Cardiac muscle cell (in vitro differentiated cells and primary cell): ENCODE measurements at places on chromosomes 2 and 18. TPM values are rescaled to one million over a fixed set of nuclear protein-coding genes. Genes with fewer than 3 reads are reported as not detected.

The MTX2 gene
- 107 and 124 TPM in 2 replicates for polyA plus RNA-seq

The MBOAT2 gene
- polyA plus RNA-seq: 58.3 and 92.5 TPM in 2 replicates

The GPN1 gene
- 51.6 and 52.5 TPM in 2 replicates for polyA plus RNA-seq

The APCDD1 gene
- 35.7 and 51.2 TPM in 2 replicates for polyA plus RNA-seq

DNA sequence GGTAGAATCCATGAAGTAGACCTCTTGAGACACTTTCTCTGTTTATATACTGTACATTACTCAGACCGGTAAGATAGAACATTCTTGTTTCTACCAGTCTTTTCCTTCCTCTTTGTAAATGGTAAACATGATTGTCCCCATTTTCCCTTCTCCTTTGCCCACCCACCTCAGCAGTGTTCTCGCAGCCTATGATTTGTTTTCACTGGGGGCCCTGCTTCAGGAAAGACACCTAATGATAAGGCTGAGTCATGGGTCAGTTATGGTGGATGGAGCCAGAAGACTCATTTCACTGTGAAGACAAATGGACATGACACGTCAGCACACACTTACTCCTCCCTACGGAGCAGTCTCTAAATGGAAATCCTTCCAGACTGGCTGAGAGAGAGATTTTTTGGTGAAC lies 23.7 kb downstream of the CENPO start:
- no peaks in the 10 kb centered on the region for H3K27me3 ChIP-seq
- no peak overlapping the region for H3K4me3 ChIP-seq
- H3K4me1 ChIP-seq: peaks cover 12% of the 10 kb centered on the region
- DNase-seq: peak; percentile 76

- no peak overlapping the region for H3K4me3 ChIP-seq
- H3K36me3 ChIP-seq: no peaks in the 10 kb centered on the region
- no peaks in the 10 kb centered on the region for H3K4me1 ChIP-seq
- no peak for DNase-seq
- H3K27ac ChIP-seq: no peak overlapping the region
These were observed 31.9 kb downstream of the ASB1 start for GRCh38 chr2:238458651-238459050.

GRCh38 chr18:48342125-48342524 lies 67.1 kb downstream of the ZBTB7C start:
- peaks cover 54% of the 10 kb centered on the region for H3K4me1 ChIP-seq
- no peaks in the 10 kb centered on the region for H3K27me3 ChIP-seq
- H3K27ac ChIP-seq: peak overlapping the region; percentile 62
- no peak for DNase-seq

- peaks cover 10% of the 10 kb centered on the region for H3K4me1 ChIP-seq
- no peak for DNase-seq
- H3K27me3 ChIP-seq: no peaks in the 10 kb centered on the region
- H3K27ac ChIP-seq: peak overlapping the region; percentile 1
These were observed 1074.9 kb downstream of the TDRD15 start for GRCh38 chr2:22198381-22199283.

DNA sequence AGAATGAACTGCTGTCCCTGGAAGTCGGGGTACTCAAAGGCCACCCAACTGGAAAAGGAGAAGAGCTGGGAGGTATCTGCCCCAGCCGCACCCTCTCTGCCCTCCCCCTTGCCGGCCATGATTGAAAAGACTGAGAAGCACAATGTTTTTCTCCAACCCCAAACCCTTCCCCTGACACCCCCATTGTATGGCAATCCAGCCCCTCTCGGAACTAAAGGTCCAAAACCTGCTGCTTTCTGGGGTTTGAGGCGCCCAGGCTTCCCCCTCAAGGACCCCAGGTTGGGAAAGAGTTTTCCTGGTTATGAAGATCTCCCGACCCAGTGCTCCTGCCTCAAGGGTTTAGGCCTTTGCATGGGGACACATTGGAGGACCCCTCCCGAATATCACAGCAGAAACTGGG lies 1.0 kb downstream of the CRYBA2 start:
- peaks cover 96% of the 10 kb centered on the region for H3K27me3 ChIP-seq
- no peak overlapping the region for H3K4me3 ChIP-seq
- peaks cover 4% of the 10 kb centered on the region for H3K4me1 ChIP-seq
- H3K27ac ChIP-seq: no peak overlapping the region
- H3K36me3 ChIP-seq: no peaks in the 10 kb centered on the region

GRCh38 chr2:55112229-55113031 lies 62.2 kb upstream of the RTN4 start:
- no peaks in the 10 kb centered on the region for H3K27me3 ChIP-seq
- peaks cover 61% of the 10 kb centered on the region for H3K4me1 ChIP-seq
- no peaks in the 10 kb centered on the region for H3K36me3 ChIP-seq
- peak; percentile 76 for DNase-seq
- H3K27ac ChIP-seq: peak overlapping the region; percentile 78

GRCh38 chr2:11842336-11842735 lies 95.9 kb downstream of the LPIN1 start:
- no peak overlapping the region for H3K27ac ChIP-seq
- H3K27me3 ChIP-seq: no peaks in the 10 kb centered on the region
- DNase-seq: peak; percentile 49

- H3K36me3 ChIP-seq: no peaks in the 10 kb centered on the region
- no peaks in the 10 kb centered on the region for H3K4me1 ChIP-seq
- H3K27me3 ChIP-seq: peaks cover 44% of the 10 kb centered on the region
- H3K27ac ChIP-seq: no peak overlapping the region
- DNase-seq: peak; percentile 44
These were observed 723.2 kb downstream of the DPP10 start for GRCh38 chr2:115165529-115166109.

DNA sequence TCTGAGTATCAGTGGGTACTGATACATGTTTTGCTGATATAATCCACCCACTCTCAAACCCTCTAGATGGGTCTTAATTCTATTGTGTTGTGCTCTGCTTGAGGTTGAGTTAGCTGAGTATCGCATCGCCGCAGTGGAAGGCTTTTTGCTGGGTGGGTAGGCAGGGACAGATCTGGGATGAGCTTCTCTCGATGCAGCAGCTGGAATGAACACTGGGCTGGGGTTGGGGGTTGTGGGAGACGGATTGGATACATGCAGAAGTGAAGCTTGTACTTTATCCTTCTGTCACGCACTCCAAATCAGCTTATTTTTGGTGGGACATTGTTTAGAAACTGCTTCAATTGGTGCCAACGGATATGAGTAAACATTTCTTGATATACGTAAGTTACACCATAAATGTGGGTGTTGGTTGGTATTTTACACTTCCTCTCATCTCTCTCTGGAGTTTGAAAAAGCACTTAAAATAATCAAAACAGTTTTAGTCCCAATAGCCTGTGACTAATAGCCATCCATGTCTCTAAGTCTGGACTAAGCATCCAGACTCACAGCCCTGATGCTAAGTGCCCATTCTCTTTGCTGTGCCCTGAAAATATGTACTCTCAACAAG lies 107.1 kb downstream of the POLE4 start:
- no peak for DNase-seq
- H3K36me3 ChIP-seq: no peaks in the 10 kb centered on the region
- H3K27ac ChIP-seq: no peak overlapping the region
- no peaks in the 10 kb centered on the region for H3K4me1 ChIP-seq

- H3K4me1 ChIP-seq: no peaks in the 10 kb centered on the region
- no peak overlapping the region for H3K27ac ChIP-seq
- DNase-seq: peak; percentile 43
- no peaks in the 10 kb centered on the region for H3K36me3 ChIP-seq
These were observed 210.1 kb upstream of the RND3 start for GRCh38 chr2:150697596-150697995.

DNA sequence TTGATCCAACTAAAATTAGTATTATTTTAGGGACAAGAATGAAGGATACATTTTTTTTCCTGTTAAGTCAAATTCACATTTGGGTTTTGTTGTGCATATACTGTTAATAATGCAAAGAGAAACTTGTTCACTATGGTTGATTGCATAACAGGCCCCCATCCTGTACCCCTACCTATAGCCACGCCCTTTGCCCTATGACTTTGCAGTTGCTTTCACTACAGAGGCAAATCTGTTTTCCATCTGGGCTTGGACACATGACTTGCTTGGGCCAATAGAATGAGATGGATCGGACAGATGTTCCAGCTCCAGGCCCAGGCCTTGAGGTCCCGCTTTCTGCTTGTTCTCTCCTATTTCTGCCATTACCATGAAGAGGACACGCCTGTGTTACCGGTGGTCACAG lies 278.5 kb upstream of the HNRNPA3 start:
- no peak for DNase-seq
- H3K27ac ChIP-seq: no peak overlapping the region
- H3K4me3 ChIP-seq: no peak overlapping the region
- no peaks in the 10 kb centered on the region for H3K27me3 ChIP-seq
- H3K4me1 ChIP-seq: peaks cover 6% of the 10 kb centered on the region

DNA sequence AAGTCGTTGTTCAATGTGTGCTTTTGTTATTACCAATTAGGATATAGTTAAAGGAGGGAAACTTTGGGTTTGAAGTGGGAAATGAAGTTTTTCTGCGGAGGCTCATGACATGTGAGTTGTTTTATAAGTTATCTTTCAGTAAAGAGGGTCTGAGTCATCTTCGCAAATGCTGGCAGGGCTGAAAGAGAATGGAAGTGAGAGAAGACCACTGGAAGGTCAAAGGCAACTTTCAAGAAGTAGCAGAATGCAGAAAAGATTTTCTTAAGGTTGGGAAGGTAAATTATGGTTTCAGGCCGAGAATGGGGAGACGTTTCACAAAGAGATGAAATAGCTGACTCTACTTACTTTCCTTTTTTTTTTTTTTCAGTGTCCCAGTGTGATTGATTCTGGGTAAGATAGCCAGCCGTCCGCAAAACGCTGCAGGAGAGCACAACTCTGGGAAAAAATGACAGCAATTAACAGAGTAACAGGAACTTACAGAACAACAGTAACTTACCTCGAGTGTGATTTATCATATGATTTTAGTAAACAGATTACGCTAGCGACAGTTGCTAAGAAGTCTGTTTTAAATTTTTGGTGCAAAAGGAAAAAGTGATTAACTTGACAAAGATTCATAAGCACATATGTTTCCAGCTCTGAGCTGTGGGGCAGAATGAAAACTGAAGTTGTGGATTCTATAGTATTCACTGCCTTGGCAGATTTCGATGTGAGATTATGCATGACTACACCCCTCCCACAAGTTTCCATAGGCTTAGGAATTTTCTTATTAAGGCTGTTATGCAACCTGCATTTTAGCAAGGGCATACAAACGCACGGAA lies 46.8 kb upstream of the ACTR3 start:
- H3K27ac ChIP-seq: no peak overlapping the region
- no peaks in the 10 kb centered on the region for H3K36me3 ChIP-seq
- H3K27me3 ChIP-seq: no peaks in the 10 kb centered on the region
- DNase-seq: peak; percentile 54

DNA sequence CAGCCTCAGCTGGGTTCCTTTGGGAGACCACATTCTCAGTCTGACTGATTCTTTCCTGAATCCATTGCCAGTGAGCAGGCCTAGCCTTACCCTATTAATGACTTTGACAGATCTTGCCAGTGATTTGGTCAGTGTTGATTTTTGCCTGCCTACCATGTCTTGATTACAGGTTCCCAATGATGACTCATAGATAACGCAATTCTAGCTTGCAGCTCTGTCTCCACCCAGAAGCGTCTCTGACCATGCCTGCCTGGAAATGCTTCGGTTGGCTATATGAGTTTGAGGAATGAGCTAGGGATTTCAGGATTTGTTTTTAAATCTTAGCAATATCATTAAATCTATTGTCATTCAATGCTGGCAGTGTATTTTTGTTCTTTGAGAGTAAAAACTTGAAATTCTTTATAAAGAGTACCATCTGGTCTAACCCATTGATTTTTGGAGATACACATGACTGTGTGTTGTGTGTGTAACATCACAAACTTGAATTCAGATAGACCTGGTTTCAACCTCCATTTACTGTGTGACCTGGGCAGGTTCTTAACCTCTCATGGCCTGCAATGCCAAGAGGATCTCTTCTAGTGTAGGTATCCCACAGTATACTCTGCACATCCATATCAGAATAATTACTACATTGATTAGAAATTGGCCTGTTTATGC lies 57.0 kb downstream of the CCDC150 start:
- no peak overlapping the region for H3K4me3 ChIP-seq
- H3K27me3 ChIP-seq: no peaks in the 10 kb centered on the region
- DNase-seq: peak; percentile 55
- H3K27ac ChIP-seq: no peak overlapping the region
- no peaks in the 10 kb centered on the region for H3K4me1 ChIP-seq
- H3K36me3 ChIP-seq: no peaks in the 10 kb centered on the region

DNA sequence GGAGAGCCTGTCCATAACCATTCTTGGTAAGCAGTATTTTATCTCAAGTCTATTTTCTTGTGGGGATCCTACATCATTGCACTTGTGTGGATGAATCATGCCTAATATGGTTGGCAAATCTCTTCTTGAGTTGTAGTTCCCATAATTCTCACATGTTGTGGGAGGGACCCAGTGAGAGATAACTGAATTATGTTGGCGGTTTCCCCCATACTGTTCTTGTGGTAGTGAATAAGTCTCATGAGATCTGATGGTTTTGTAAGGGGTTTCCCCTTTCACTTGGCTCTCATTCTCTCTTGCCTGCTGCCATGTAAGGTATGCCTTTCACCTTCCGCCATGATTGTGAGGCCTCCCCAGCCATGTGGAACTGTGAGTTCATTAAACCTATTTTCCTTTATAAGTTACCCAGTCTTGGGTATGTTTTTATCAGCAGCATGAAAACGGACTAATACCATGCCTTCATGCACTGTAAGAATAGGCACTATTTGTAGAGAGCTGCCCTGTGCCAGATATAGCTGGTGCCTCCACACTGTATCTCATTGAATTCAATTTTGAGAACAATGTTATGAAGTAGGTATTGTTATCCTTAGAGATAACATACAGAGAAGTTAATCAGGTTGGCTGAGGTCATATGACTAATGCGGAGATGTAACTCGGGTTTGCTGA lies 148.3 kb downstream of the PLCL1 start:
- no peak overlapping the region for H3K4me3 ChIP-seq
- H3K4me1 ChIP-seq: no peaks in the 10 kb centered on the region
- no peak overlapping the region for H3K27ac ChIP-seq
- H3K36me3 ChIP-seq: no peaks in the 10 kb centered on the region
- peaks cover 52% of the 10 kb centered on the region for H3K27me3 ChIP-seq

DNA sequence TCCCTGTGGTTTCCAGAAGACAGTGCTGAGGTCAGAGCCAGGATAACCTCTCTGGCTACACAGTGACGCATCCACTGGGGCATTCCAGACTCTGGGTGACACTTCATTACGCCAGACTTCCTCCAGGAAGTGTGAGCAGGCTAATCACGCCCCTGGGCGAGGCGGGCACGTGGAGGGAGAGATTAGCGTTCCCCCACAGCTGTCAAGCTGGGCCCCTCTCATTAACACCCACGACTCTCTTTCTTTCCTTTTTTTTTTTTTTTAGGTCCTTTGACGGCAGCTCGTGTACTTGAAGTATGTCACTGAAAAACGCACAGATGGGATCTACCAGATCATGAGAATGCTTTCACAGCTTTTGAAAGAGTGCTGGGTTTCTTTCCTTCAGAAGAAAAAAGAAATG lies 274.6 kb downstream of the AFF3 start:
- H3K36me3 ChIP-seq: no peaks in the 10 kb centered on the region
- no peak overlapping the region for H3K4me3 ChIP-seq
- peaks cover 3% of the 10 kb centered on the region for H3K4me1 ChIP-seq
- peak; percentile 52 for DNase-seq
- H3K27me3 ChIP-seq: no peaks in the 10 kb centered on the region
